ENCODE measurements at places on chromosomes 5 and 9. TPM values are rescaled to one million over a fixed set of nuclear protein-coding genes. Genes with fewer than 3 reads are reported as not detected.

Gene CHSY3
- 13.2 TPM for total RNA-seq

Gene PDE6A
- total RNA-seq = not detected

Gene PCDHA1
- under 0.01 TPM for total RNA-seq

Gene MAMDC4
- 0.68 TPM for total RNA-seq

All from aortic smooth muscle cell (primary cell).